Mesenteric fat pad (tissue), 1 donor: ENCODE measurements at places on chromosomes 16 and 17.
A peak's percentile ranks its signal among the peaks of the same experiment; 100 is the strongest.

- no peak for DNase-seq
Measured at GRCh38 chr17:28385406-28385805, 13.9 kb downstream of the SARM1 start.

DNA sequence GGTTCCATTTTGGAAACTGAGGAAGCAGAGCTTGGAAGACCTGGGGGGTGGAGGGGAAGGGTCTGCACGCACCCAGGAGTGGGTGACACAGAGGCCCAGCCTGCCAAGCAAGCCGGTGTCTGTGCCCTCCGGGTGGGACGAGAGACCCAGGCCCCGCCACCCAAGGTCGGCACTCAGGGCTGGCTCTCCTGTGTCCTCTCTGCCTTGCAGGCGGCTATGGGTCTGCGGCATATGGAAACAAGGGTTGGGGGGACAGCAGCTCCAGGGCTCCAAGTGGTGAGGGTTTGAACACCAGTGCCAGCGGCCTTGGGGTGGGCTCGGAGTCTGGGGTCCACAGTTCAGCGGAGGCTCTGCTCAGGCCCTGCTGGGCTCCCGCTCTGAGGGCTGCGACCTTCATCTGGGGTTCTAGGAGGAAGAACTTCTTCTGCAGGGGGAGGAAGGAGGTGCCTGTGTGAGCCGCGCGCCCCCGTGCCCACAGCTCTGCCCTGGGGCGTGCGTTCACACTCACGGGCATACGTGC is 4.6 kb upstream of the CD7 start:
- DNase-seq = no peak

- DNase-seq = no peak
Measured at GRCh38 chr17:31530391-31530985, 139.0 kb downstream of the RAB11FIP4 start.

- peak; percentile 62 for DNase-seq
Measured at GRCh38 chr16:54286090-54286365, 559 bp downstream of the IRX3 start.

DNA sequence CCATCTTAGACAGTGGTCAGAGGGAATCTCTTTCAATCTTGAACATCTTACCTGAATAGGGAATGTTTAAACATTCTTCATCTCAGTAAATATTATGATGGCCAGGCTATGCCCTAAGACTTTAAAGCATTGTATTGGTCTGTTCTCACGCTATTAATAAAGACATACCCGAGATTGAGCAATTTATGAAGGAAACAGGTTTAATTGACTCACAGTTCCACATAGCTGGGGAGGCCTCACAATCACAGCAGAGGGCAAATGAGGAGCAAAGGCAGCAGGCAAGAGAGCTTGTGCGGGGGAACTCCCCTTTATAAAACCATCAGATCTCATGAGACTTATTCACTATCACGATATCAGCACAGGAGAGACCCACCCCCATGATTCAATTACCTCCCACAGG is 55.3 kb upstream of the SOX9 start:
- no peak for DNase-seq

GRCh38 chr17:17892009-17892408 is 55.2 kb upstream of the SREBF1 start:
- DNase-seq = no peak

DNA sequence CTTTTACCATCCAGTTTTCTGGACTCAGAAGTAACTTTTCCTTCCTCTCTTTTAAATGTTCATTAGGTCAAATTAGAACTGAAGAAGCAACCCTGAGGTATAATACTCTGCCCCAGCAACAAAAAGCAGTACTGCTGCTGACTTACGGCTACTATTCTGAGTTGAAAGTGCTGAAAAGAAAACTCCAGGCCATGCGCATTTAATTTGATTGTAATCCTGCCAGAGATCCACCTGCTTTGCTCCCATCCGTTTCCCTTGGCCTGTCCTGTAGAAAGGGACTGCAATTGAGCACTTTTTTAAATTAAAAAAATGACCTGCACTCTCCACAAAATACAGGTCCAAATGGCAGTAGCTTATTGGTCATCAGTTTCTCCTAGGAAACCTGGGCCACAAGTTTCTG is 61.6 kb downstream of the PITPNC1 start:
- DNase-seq = no peak

DNA sequence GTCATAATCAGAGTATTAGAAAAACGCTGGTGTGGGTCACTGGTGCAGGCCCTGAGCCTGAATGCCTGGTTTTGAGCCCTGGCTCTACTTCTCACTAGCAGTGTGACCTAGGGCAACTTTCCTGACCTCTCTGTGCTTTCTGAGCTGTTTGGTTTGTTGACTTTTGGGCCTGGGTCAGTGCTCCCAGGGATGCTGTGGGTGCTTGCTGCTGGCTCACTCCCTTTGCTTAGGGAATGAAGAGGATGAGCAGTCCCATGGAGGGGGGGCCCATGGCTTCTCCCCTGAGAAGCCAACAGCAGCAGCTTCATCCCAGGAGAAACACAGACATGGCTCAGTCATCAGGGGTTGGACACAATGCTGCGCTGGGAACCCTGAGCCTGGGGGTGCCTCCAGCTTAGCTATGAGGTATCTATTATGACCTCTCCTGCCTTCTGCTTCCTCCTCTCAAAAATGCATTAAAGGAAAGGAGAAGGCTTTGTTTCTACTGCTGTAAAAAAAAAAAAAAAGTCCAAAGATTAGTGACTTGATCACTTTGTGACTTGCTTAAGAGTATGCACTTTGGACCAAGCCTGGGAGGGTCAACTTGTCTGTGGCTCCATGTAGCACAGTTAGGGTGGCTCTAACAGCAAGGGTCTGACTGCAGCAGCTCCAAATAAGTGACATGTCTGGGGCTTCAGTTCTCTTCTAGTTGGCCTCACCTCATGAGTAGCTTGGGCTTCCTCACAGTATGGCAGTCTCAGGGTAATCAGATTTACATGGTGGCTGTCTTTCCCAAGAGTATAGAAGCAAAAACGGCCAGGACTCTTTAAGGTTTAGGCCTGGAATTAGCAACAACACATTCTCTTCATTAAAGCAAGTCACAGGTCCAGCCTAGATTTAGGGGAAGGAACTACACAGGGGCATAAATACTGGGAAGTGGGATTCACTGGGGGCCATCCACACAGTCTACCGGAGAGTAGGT is 13.0 kb downstream of the NKD1 start:
- no peak for DNase-seq

DNA sequence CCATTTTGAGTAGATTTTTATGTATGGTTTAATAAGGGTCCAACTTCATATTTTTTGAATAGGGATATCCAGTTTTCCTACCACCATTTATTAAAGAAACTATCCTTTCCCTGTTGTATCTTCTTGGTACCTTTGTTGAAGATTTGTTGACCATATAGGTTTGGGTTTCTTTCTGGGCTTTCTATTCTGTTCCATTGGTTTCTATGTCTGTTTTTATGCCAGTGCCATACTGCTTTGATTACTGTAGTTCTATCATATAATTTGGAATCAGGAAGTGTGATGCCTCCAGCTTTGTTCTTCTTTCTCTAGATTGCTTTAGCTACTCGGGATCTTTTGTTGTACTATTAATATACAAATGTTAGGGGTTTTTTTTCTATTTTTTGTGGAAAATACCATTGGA is 46.5 kb downstream of the PPM1E start:
- no peak for DNase-seq

- DNase-seq = no peak
Measured at GRCh38 chr17:48746916-48747444, 18.4 kb upstream of the HOXB13 start.

DNA sequence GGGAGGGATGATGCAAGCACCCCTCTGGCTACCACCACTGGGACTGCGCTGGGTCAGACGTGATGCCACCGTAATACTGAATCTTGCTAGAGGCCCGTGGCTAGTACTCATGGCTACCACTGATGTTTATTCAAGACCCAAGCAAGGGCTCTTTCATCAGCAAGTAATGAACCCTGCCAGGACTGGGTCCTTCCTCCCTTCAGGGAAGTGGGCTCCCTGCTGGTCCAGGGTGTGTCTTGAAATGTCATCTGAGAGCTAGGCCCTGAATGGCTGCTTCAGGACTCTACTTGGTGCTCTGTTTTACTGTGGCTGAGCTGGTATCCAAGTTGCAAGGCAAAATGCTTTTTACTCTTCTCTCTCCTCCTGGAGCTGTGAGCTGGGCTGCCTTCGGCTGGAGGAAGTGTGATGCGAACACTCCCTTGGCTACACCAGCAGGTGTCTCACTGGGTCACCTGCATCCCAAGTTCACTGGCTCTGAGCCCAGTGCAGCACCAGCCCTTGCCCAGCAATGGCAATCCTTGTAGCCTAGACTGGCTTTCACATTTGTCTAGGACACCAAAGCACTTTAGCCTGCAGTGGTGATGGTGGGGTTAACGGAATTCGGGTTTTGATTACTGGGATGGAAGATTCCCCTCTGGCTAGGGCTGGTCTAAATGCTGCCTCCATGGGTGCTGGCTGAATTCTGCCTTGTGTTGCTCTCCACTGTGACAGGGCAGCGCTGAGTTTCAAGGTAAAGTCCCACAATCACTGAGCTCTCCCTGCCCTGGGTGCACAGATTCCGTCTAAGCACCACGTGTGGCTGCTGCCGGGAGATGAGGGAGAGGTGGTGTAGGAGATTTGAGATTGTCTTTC is 98.6 kb downstream of the USP22 start:
- no peak for DNase-seq

DNA sequence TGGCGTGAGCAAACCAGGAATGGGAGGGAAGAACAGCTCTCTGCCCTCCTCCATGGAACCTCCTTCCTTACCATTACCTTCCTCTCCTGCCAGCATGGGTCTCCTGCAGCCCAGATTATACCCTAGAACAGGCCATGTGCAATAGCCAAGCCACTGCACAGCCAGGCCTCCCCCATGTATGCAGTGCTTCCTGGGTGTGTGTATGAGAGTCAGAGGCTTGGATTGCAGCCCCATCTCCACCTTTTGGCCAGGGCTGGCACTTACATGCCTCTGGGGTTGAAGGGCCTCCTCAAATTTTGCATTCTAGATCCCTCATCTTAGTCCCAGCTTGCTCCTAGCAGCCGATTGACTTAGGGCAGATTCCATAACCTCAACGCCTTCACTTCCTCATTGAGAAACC is 133.7 kb downstream of the GSG1L start:
- no peak for DNase-seq

- DNase-seq = no peak
Measured at GRCh38 chr16:21103941-21104860, 46.4 kb downstream of the DNAH3 start.

DNA sequence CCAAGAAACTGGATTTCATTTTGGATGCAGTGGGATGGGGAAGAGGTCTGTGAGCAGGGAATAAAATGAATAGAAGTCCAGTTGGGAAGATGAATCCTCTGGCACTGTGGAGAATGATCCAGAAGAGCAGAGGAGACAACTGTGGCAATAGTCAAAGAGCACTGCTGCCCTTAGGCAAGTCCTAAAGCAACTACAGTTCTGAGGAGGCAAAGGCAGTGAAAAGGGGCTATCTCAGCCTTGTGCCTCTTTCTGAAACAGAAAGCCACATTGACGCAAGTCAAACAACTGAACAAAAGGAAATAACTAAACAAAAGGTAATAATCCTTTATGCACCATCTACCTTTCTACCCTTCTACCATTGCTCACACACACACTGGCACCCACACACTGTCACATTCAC is 238.0 kb upstream of the AXIN2 start:
- no peak for DNase-seq

DNA sequence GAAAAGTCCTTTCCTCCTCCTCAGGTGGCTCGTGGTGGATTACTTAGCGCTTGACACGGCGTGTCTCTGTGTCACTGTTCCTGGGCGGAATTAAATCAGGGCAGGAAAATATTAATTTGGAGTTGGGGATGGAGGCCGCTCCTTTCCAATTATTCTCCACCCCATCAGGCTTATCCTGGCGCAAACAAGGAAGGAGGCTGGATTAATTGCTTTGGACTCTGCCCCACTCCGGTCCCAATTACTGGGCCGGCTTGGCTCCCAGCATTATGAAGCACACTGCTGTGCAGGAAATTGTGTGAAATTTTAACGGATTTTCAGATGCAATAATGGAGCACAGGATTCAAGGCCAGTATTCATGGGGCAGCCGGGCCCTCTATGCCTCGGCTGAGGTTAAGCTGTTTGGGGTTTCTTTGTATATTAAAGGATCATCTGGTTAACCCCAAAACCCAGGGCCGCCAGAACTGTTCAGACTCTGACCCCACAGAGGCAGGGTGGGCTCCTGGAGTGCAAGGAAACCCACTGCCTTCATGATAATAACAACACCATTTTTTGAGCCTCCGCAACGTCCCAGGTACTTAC is 87.8 kb downstream of the MRM1 start:
- no peak for DNase-seq
